Natural killer cell (primary cell): ENCODE measurements at places on chromosomes 4 and X. TPM values are rescaled to one million over a fixed set of nuclear protein-coding genes. Genes with fewer than 3 reads are reported as not detected.

Gene CCDC149
- total RNA-seq: 0.43 TPM

DNA sequence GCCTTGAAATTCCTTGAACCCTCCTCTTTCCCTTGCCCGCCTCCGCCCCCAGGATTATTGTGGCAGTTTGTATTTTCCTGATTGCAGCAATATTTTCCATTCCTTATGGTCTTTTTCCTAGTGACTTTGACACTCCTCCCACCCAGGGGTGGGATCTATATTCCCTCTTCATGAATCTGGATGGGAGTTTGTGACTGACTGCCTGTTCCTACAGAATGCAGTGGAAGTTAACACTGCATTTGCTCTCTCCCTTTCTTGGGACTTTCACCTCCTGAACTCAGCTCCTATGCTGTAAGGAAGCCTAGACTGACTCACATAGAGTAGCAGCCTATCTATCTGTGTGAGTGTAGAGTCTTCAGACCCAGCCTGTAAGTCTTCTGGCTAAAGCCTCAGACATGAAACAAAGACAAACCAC lies 2.2 kb downstream of the FUNDC2 start:
- no peak for DNase-seq

GRCh38 chr4:72604324-72604723 lies 35.3 kb upstream of the ADAMTS3 start:
- DNase-seq: no peak

- no peak for DNase-seq
Measured at GRCh38 chr4:152640058-152640921, 39.5 kb downstream of the TMEM154 start.
